ENCODE measurements at places on chromosomes 2 and 18.

GRCh38 chr18:58348951-58349350 lies 279.9 kb downstream of the ALPK2 start:
- DNase-seq = no peak

- DNase-seq = no peak
These were observed 14.9 kb downstream of the IGFBP2 start for GRCh38 chr2:216648105-216648504.

GRCh38 chr2:67799886-67800285 lies 262.9 kb downstream of the C1D start:
- no peak for DNase-seq

DNA sequence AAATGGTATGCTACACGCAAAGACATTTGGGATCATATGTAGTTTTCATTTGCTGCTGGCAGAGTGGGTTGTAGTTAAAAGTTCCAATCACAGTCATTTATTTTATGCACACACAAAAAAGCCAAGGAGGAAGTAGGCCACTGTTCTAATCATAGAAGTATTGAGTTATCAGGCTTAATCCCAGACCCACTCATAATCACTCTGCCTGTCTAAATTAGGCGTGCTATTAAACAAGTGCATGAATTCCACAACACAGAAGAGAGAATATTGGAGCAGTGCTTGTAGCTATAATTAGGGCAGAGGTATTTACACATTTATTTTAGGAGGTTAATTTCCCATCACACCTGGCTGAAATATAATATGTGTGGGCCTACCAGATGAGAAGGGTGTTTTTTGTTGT lies 65.7 kb upstream of the FIGN start:
- no peak for DNase-seq

Measured in Kasumi-1 (cell line).